Spinal cord (tissue), 10 donors: ENCODE measurements at places on chromosomes 13 and 19. TPM values are rescaled to one million over a fixed set of nuclear protein-coding genes. Genes with fewer than 3 reads are reported as not detected.

The RGL3 gene
- 9.9 TPM for polyA plus RNA-seq

The NAPA gene
- 192 TPM for polyA plus RNA-seq

The PHLDB3 gene
- 8.6 TPM for polyA plus RNA-seq

The F10 gene
- 3.2 TPM for polyA plus RNA-seq

The ATP4A gene
- polyA plus RNA-seq: 0.30 TPM

The MIPEP gene
- polyA plus RNA-seq: 13.7 TPM

The SIAH3 gene
- polyA plus RNA-seq: 13.3 TPM

The TTYH1 gene
- polyA plus RNA-seq: 1,011 TPM

The IGFL2 gene
- not detected for polyA plus RNA-seq

The SPRED3 gene
- 8.3 TPM for polyA plus RNA-seq

The PLIN5 gene
- 18.5 TPM for polyA plus RNA-seq

The DMRTC2 gene
- not detected for polyA plus RNA-seq

The ZNF429 gene
- polyA plus RNA-seq: 31.1 TPM

The FCAR gene
- 0.18 TPM for polyA plus RNA-seq

The MIA gene
- polyA plus RNA-seq: 8.5 TPM

The ZNF814 gene
- 40.3 TPM for polyA plus RNA-seq

The PLK5 gene
- polyA plus RNA-seq: 5.9 TPM

The ACP5 gene
- 0.70 TPM for polyA plus RNA-seq

The MAST3 gene
- polyA plus RNA-seq: 22.0 TPM

The ATP1A3 gene
- polyA plus RNA-seq: 643 TPM

The PRX gene
- polyA plus RNA-seq: 9.7 TPM

The HCST gene
- 4.0 TPM for polyA plus RNA-seq

The CCDC70 gene
- not detected for polyA plus RNA-seq

The KLK2 gene
- not detected for polyA plus RNA-seq

The CYP2F1 gene
- 0.41 TPM for polyA plus RNA-seq

The GRK1 gene
- 0.97 TPM for polyA plus RNA-seq

The KIRREL2 gene
- polyA plus RNA-seq: 2.8 TPM

The IRF2BP1 gene
- polyA plus RNA-seq: 32.1 TPM

The RUVBL2 gene
- 106 TPM for polyA plus RNA-seq

The SIGLECL1 gene
- polyA plus RNA-seq: not detected

The CEACAM16 gene
- not detected for polyA plus RNA-seq

The ZNF841 gene
- polyA plus RNA-seq: 20.8 TPM

The HPN gene
- 1.1 TPM for polyA plus RNA-seq

The TRPM4 gene
- polyA plus RNA-seq: 18.5 TPM

The SUGT1 gene
- polyA plus RNA-seq: 47.7 TPM

The LGALS7B gene
- polyA plus RNA-seq: not detected

The ZNF835 gene
- polyA plus RNA-seq: 6.6 TPM

The FREM2 gene
- 2.7 TPM for polyA plus RNA-seq

The IQCN gene
- polyA plus RNA-seq: 5.0 TPM

The ONECUT3 gene
- 0.66 TPM for polyA plus RNA-seq

The FFAR1 gene
- 0.70 TPM for polyA plus RNA-seq

The PLPPR3 gene
- polyA plus RNA-seq: 245 TPM

The NKPD1 gene
- polyA plus RNA-seq: 1.4 TPM

The CGB5 gene
- not detected for polyA plus RNA-seq

The C19orf33 gene
- 0.97 TPM for polyA plus RNA-seq

The CGB8 gene
- polyA plus RNA-seq: not detected

The IGFL1 gene
- polyA plus RNA-seq: not detected
